ENCODE measurements at places on chromosomes 7 and 10. TPM values are rescaled to one million over a fixed set of nuclear protein-coding genes. Genes with fewer than 3 reads are reported as not detected.
A peak's percentile ranks its signal among the peaks of the same experiment; 100 is the strongest.

CRTAC1 gene
- total RNA-seq: 4.6 TPM

ZNF365 gene
- total RNA-seq: not detected

UCN3 gene
- not detected for total RNA-seq

DNA sequence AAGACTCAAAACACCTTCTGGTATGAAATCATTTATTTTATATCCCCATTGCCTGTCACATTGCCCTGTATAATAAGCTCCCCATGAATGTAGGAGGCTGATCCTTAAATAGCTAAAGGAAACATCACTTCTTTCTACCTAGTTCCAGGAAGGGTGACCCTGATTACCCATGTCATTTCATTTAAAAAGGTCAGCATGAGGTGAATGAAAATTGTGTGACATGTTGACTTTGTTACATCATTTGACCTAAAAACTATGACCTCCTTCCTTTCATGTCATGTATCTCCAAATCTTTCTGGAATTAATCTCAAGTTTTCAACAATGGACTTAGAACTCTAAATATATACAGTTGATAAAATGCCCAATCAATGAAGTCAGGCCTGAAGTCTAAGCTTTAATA, 161.5 kb downstream of the AHR start:
- DNase-seq: no peak

DNA sequence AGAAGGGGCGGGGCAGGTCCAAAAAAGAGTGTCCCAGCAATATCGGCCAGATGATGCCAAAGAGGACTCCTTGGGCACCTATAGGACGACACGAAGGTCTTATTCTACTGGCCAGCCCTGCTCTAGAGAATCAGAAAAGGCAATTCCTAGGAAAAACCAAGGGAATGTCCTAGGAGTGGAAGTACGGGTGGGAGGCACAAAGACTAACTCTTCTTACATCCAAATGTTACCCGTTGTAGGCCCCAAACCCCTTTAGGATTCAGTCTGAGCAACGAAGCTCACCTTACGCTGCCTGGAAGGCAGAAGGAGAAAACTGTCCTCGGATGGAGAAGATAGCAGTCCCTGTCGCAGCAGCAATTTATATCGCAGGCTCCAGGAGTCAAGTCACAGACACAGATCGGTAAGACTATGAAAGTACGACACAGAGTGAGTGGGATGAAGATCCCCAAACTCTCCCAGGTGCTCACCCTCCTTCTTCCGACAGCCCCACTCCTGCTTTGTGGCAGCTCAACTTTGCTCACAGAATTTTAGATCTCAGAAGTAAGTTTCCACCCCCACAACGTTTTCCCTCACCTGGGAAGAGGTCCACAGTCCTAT, 558 bp downstream of the TCTN3 start:
- no peak for DNase-seq

DNA sequence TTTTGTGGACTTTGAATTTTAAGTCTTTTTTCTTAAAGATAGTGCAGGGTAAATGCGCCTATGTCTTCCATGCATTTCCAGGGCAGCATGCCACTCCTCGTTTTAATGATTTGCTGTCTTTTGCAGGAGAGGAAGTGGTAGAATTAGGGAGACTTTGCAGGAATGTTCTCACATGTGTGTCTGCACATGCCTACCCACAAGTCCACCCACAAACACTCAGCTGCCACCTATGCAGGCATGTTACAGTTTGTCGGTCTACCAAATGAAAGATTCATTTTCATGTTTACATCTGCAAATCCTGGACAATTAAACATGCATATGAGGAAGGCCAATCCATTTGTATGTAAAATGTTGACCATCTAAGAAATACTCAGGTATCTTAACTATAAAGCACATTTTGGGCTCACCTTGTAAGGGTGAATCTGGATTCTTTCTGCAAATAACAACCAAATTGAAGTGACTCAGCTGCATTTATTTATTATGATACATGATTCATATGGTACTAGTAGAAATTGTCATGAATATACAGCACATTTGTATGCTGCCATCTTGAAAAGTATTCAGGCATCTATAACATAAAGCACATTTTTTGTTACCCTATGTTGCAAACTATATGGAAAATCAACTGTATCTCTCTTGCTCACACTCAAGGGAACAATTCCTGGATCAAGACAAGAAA, 4.7 kb upstream of the TEX36 start:
- no peak for DNase-seq

GRCh38 chr10:95755511-95756004, 405 bp upstream of the ENTPD1 start:
- DNase-seq: no peak

DNA sequence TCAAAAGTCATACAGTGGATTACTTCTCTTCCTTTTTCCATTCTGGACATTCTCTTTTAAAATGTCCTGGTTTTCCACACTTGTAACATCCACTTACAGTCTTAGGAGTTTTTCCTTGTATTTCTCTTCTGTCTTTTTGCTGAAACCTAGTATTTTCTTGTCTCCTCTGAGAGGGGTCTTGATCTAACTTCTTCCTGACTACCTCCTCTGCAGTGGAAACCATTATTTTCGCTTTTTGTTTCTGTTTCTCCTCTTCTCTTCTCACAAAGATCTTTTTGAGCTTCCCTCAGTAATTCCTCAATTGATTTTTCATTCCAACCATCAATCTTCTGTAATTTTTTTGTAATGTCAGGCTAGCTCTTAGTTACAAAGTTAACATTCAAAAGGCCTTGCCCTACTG, 23.7 kb upstream of the ELOVL3 start:
- DNase-seq: no peak

DNA sequence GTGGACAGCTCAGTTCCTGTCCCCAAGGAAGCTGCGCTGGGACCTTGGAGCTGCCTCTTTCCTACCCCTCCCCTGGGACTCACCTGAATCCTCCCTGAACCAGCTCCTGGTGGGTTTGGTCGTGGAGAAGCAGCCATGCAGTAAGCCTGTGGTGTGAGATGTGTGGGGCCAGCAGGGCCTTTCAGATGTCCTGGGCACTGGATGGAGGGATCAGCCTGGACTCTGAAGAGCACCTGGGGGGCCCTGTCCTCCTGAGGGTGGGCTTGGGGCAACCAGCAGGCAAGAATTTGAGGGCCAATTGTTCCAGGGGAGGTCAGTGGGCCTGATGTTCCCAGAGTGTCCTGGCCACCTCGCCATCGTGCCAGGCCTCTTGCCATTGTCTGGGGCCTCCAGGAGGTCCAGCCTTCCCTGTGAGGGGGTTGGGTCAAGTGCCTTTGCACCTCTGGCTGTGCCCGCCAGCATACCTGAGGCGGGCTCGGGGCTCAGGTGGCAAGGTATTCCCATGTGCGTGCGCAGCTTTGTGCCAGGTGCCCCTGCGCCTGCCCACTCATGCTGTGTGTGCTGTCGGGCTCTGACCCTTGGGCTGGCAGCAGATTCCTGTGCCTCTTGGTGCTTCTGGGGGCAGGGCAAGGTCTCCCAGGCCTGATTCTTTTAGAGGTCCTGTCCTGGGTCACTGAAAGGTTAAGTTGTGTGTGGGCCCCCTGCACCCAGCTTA, 7.3 kb downstream of the TRIM8 start:
- no peak for DNase-seq

DNA sequence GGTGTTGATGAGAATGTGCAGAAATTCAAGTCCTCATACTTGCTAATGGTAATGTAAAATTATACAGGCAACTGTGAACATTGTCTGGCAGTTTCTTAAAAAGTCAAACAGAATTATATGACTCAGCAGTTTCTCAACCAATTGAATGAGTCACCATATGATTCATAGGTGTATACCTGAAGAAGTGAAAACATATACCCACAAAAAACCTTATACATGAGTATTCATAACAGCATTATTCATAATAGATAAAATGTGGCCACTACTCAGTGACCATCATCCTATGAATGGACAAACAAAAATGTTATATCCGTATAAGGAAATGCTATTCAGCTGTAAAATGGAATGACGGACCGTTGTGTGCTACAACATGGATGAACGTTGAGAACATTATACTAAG, 253.5 kb downstream of the MALRD1 start:
- DNase-seq: no peak

- DNase-seq: no peak
These were observed 194.2 kb upstream of the MAGI2 start for GRCh38 chr7:79647711-79648110.

DNA sequence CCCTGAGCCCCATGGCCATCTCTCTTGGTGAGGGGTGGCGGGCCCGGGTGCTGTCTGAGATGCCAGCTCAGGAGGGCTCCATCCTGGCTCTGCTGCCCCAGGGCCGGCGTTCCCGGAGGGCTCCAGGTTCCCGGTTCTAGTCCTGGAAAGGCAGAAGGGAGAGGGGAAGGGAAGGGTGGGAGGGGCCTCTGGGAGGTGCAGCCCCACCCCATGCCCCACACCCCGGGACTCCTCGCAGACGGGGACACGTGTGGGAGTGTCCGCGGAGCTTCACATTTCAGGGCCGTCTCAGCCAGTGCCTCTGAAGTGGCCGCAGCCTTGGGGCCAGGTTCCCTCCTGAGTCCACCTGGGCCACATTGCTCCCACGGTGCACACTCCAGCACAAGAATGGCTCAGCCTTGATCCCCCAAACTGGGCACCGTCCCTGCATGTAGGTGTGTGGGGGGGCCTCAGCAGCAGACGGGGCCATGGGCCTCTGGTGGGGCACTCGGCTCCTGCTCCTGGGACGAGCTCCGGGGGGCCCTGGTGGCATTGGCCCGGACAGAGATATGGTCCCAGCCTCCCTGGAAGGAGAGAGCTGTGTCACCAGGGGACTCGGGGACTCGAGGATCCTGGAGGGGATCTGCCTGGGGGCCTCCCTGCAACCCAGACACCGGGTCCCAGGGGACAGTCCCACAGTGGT, 5.8 kb downstream of the BHLHA15 start:
- DNase-seq: no peak

- no peak for DNase-seq
These were observed 80.7 kb upstream of the HDAC9 start for GRCh38 chr7:18414885-18415284.

DNA sequence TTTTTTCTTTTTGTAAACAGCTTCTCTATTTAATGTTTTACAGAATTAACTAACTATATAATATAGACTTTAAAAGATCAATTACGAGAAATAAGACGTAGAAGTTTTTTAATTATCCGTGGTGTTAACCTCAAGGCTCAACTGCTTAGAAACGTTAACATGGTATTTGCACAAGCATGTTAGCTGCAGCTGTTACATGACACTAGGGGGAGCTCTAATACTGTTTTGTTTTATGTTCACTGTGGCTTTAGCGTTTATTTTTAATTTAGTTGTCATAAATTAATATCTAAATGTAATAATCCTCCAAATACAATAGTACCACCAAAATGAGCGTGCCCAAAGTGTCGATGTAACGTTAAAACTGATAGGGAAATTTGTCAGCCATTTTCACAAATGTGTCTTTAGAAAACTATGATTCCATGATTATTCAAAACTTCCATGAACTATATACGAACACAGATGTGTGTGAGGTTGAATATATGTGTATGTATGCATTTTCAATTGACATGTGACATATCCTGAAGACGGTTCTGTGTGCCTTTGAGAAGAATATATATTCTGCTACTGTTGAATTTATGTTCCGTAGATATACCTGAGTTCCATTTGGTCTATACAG, 828.8 kb upstream of the MBL2 start:
- peak; percentile 50 for DNase-seq
